ENCODE measurements at places on chromosomes 3 and 15. TPM values are rescaled to one million over a fixed set of nuclear protein-coding genes. Genes with fewer than 3 reads are reported as not detected.

The BNIP2 gene
- total RNA-seq = 58.2 TPM

The TUBGCP5 gene
- total RNA-seq = 10.8 TPM

The MRAS gene
- total RNA-seq = 15.0 TPM

The MYZAP gene
- 0.17 TPM for total RNA-seq

The SAMD7 gene
- total RNA-seq = not detected

The GXYLT2 gene
- 15.0 TPM for total RNA-seq

The IL12A gene
- total RNA-seq = 4.5 TPM

The HEXA gene
- 62.7 TPM for total RNA-seq

The UBR1 gene
- total RNA-seq = 17.8 TPM
